ENCODE measurements at places on chromosomes 2 and 18.

GRCh38 chr2:51813247-51813646 is 781.3 kb upstream of the NRXN1 start:
- DNase-seq: no peak

GRCh38 chr2:19552270-19552669 is 193.8 kb upstream of the OSR1 start:
- no peak for DNase-seq

DNA sequence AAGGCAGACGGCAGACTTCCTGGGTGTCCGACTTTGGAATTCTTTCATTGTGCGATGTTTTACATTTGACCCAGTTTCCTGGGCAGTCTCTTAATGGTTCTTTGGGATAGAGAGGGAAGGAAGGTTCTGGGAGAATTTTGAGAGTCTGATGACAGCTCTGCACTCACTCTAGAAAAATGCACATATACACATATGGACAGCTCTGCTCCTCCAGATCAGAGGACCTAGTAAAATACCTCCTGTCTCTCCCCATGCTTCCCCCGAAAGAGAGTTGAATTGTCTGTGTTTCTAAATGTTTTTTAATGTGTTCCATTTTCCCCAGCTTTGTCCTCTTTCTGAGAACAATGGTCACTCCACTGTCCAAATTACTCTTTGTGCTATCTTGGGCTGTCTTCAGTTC is 102.0 kb upstream of the CXCR4 start:
- no peak for DNase-seq

DNA sequence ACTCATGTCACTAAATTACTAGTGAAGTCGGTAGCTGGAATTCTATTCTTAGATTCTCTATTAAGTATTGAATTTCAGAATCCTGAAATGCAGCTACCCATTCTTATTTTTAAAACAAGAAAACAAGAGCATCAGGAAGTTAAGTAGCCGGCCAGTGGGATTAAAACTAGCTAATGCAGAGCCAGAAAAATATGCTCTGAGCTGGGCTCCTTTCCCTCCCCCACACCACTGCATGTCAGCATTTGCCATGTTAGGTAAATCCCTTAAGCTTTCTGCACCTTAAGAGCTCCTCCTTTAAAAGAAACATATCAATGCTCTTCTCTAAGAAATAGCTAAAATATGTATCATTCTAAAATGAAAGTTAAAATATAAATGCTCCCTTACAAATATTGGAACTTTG is 72.2 kb upstream of the MFF start:
- DNase-seq: no peak

DNA sequence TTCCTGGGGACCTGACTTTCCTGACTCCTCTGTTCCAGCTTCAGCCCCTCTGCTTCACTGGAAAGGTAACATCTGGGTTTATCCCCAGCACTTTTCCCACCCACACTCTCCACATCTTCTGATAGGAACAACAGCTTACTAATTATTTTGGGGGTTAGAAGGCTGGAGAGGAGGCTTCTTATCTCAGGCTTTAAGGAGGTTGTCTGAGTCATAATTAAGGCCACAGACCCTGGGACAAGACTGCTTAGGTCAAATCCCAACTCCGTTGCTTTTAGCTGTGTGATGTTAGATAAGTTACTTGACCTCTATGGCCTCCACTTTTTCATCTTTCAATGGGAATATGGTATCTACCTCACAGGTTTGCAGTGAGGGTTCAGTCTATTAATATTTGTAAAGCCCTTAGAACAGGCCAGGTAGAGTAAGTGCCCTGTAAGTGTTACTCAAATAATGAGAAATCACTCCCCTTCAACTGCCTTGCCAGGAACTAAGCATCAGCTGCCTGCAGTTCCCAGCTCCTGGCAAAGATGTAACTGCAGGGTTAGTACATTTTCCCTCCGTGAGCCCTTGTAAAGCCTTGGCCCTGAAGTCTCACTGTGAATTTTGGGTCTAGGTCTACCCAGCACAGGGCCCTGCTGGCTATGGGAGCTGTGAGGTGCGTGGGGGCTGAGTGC is 123.6 kb downstream of the MTX2 start:
- DNase-seq: no peak

GRCh38 chr18:62131301-62131909 is 55.5 kb downstream of the PIGN start:
- peak; percentile 68 for DNase-seq

DNA sequence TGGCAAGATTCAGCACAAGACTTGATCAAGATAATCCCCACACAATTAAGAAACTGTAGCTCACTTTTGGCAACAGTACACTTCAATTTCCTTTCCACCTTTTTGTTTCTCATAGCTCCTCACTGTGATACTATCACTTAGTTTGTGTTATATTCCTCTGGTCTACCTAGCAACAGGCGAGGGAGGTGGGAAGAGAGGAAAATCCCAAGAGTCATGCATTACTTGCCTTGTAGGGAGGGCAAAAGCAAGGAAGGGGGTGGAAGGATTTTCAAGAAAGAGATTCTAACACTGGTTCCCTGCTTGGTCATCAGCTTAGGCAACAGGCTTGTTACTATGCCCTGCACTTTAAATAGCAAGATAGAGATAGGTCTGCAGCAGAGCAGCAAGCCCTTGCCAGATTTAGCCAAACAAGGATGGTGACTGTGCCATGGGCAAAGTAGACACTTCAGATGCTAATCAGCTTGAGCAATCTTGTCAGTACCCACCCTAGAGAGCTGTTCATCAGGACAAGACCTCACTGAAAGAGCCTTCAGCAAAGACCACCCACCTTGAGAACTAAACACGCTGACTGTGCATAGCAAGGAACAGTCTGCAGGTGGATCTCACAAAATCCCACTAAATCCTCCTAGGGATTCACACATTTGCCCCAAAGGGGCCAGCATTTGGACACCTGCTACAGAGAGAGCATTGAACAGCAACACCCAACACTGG is 134.6 kb downstream of the MBD2 start:
- DNase-seq: no peak

DNA sequence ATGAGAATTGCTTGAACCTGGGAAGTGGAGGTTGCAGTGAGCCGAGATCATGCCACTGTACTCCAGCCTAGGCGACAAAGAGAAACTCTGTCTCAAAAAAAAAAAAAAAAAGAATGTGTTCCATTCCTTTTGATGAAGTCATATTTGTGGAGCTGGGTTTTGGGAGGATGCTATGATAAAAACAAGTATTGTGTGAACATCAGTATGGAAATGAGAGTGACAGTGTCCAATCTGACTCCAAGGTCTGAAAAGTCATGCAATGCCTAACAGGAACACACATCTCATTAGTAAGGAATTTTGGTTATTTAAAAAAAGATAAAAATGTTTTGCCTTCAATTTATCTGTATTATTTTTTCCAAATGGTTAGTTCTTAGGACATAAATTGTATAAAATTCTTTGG is 11.8 kb downstream of the GCFC2 start:
- DNase-seq: no peak

DNA sequence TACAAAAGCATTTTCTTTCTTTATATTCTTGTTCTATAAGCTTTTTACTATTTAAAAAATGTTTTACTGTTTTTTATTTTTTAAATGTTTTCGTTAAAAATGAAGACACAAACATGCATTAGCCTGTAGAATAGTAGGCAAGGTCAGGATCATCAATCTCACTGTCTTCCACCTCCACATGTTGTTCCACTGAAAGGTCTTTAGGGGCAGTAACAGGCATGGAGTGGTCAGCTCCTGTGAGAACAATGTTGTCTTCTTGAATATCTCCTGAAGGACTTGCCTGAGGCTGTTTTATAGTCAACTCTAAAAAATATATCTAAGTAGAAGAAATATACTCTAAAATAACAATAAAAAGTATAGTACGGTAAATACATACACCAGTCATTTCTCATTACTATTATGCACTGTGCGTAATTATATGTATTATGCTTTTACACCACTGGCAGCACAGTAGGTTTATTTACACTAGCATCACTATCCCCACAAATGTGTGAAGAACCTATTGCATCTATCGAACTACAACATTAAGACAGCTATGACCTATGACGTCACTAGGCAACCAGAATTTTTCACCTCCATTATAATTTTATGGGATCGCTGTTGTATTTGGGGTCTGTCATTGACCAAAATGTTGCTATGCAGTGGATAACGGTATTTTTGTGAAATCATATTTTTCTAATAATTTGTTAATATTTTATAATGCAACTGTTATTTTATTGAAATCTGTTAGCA is 764.3 kb downstream of the METTL4 start:
- DNase-seq: no peak

DNA sequence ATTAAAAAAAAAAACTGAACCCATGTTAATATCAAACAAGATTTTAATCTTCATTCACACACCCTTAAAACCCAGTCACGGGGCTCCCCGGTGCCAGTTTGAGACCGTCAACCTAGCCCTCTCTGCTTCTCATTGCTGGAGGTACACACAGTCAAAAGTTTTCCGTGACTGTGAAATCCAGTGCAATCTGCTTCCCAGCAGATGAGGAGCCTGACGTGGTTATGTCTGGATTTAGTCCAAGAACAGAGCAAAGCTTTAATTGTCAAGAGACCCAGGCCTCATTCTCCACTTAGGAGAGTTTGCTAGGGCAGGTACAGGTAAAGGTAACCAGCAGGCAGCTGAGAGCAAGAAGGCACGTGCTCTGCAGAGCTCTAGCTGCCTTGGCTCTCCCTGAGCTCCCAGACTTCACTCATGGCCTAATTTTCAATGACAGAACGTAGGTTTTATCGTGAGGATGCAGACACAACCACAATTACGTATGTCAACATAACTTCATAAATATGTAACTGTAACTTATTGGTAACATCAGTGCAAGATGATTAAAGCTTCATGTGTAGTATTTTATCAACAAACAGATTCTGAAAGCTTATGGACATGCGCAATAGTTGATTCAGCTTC is 56.3 kb downstream of the SLC16A14 start:
- DNase-seq: no peak

DNA sequence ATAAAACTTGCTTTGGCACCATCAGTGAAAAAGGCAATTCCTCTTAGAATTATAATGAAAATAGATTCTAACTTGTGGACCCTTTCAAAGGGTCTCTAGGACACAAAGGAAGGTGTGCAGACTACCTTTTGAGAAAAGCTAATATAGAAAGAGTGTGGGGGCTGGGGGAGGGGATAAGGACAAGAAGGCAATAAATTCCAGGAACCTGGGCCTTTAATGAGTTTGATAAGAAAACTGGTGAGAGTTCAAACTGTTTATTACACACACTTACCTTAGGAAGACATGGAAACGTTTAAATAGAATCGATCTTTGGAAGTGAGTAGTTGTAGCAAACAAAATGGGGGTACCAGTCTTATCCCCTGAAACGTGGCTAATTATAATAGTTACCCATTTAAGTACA is 39.6 kb upstream of the PGAP1 start:
- no peak for DNase-seq

- no peak for DNase-seq
These were observed 4.8 kb upstream of the RNF138 start for GRCh38 chr18:32086881-32087280.

- DNase-seq: no peak
These were observed 686.8 kb upstream of the PIK3C3 start for GRCh38 chr18:41268271-41268670.

GRCh38 chr2:158967731-158968395 is 577 bp upstream of the TANC1 start:
- DNase-seq: no peak

DNA sequence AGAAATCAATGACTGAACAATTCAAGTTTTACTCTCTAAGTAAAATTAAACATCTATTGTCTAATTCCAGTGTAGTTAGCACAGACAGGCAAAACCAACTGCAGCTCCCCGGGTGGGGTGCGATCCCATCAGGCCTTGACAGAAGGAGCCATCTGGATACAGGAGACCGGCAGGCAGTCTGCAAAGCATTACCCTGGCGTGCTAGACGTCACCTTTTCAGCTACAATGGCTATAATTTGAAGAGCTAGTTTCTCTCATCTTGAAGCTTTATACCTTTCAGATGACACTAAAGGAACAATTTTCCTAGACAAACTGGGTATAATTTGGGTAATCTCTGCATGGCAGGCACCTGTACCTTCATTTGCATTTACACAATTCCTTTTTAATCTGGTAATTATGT is 761.5 kb upstream of the SOX11 start:
- no peak for DNase-seq

DNA sequence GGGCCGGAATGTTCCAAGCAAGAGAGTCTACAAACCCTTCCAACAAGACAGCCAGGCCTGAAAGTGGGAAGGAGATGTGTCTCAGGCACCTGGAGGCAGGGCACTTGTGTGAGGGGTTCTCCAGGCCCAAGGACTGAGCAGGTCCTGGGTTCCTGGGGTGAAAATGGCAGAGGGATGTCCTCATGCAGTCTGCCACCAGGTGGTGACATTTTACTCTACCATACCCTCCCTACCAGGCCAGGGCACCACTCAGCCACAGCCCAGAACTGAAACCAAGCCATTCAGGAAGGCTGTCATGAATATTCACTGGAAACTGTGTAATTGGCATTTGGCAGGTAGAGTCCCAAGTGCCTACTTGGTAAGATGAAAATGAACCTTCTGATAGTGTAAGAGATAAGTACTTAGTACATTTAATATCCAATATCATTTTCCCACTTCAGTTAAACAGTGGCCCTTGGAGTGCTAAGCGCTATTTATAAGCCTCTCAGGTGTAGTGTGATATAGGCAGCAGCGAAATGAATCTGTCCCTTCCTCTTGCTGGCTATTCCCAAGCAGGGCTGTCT is 185.1 kb downstream of the MYO5B start:
- DNase-seq: peak; percentile 61

GRCh38 chr2:100272841-100273329 is 49.4 kb downstream of the LONRF2 start:
- DNase-seq: no peak

DNA sequence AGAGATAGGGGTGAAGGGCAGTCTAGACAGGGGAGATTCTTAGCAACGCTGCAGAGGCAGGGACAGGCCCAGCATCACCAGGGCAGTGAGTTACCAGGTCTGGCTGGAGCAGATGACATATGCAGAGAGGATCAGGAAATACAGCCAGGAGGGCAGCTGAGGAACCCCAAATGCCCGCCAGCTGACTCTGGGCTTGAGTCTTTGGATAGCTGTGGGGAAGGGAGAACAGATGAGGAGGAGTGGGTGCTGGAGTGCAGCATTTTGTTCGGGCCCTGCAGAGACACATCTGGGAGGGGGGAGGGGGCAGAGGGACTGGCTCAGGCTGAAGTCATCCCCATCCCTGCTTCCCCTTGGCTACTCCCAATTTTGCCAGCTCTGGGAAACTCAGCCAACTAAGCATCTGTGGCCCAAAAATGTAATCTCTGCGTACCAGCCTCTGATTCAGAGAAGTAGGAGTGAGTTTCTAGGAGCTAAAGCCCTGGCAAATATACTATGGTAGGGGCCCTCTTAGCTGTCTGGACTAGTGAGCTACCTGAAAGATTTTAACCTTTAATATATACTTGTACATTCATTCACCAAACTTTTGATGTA is 214.5 kb downstream of the ZBTB7C start:
- no peak for DNase-seq

GRCh38 chr2:191598296-191598695 is 79.6 kb upstream of the NABP1 start:
- no peak for DNase-seq

DNA sequence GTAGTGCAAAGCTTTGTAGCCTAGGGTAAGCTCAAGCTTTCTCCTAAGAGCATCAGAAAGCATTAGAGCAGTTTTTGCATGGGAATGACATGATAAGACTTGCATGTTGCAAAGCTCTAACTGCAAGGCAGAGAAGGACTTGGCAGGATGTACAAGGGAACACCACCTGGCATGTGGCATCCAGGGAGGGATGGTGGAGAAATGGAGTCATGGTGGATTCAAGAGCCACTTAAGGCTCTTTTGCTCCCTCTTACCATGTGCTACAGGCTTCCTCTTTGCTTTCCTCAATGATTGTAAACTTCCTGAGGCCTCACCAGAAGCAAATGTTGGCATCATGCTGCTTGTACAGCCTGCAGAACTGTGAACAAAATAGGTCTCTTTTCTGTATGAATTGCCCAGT is 266.0 kb downstream of the GLI2 start:
- no peak for DNase-seq

Measured in activated CD4-positive, alpha-beta T cell treated with anti-CD3 and anti-CD28 coated beads, Interleukin-2, amount 50 U/mL, for 16 hours (primary cell).